ENCODE measurements at places on chromosomes 1 and 21.

DNA sequence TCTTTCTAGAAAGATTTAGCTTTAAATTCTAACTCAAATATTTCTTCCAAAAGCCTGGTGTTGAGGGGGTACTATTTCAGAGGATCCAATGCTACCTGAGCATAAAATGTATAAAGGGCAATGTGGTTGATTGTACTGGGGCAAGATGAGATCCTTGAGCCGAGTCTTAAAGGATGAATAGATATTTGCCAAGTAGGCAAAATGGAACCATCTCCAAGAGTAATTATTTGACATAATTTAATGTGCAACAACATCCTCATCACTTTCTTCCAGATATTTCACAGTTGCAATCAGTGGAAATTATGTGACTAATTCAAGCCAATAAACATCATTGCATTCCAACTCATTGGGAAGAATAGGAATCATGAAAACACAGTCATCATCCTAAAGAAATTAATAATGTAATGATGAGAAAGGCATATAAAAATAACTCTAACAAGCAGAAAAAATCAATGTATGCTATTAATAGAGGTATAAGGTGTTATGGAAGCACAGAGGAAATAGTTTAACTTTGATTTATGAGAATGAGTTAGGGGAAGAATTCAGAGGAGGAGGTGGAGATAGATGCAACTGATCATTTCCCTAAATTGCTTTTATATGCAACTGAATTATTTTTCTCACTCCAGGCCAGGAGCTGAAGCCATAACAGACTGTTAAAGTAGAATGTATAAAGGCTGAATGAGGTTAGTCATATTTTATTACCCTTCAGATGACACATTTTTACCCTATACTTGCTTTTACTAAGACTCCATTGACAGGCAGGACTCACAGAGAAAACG, 30.0 kb upstream of the RGS4 start:
- no peak for DNase-seq

DNA sequence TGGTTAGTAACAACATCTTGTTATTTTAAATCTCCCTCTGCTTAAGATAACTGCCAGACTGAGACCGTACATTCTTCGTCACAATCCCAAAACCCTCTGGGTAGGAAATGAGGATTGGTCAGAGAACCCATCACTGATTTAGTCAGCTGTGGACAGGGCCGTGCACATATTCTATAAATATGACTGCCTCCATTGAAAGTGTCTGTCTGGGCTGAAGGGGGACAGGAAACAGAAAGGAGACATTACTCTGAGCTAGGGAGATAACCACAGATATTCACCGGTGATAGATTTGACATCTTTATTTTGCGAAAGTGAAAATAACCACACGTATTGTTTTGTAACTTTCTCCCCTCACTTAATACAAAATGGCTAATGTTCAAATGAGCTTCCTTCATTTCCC, 36.9 kb upstream of the ST6GALNAC5 start:
- DNase-seq: no peak

- no peak for DNase-seq
Observed at GRCh38 chr1:113391649-113392271, 1.4 kb downstream of the MAGI3 start.

GRCh38 chr1:26828411-26828991, 2.0 kb downstream of the ZDHHC18 start:
- DNase-seq: no peak
